ENCODE measurements at places on chromosomes 16 and 17.

- DNase-seq, result no peak
Observed at GRCh38 chr16:2755158-2755557, 2.7 kb downstream of the SRRM2 start.

DNA sequence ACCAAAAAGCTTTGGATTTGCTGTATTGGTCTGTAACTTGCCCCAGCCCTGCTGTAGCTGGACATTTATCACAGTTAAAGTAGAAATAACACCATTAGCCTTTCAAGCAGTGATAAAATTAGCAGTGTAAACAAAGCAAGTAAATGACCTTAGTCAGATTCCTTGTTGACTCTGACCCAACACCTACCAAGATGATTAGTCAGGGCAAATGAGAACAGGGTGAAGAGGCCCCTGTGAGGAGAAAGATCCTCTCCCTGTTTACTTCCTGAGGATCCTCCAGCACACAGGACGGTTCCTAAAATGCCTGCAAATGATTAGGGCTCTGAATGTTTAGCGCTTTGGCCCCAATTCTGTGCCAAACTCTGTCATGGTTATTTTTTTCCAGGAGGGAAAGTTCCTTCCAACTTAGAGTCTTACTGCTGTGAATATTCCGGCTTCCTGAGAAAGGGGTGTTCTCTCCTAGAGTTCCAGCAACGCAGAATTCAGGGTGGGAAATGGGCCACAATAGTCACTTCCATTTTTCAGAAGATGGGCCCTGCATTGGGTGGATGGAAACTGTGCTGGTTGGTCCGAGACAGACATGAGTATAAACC, 259.0 kb upstream of the MYOCD start:
- no peak for DNase-seq

DNA sequence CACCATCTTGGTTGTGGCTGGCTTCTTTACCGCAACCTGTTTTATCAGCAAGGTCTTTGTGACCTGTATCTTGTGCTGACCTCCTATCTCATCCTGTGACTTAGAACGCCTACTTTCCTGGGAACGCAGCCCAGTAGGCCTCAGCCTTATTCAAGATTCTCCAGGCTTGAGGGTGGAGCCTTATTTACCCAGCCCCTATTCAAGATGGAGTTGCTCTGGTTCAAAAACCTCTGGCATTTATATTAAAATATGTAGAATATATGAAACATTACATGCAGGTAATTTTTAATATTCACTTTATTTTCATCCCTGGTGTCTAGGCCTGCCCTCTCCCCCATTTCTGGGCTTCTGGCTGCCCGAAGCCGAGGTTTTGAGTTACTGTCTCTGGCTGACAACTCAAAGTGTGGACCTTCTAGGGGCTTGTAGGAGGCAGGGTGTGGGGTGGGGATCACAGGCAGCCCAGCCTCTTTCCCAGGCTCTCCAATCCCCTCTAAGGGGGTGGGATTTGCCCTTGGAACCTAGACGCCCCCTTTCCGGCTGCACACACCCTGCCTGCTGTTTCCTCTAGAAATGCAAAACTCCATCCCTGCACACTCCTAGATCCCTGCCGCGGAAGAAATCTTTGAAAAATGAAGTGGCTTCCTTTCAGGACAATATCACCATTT, 152.0 kb downstream of the KCNJ12 start:
- DNase-seq, result no peak

GRCh38 chr16:27284865-27285675, 16.5 kb upstream of the NSMCE1 start:
- DNase-seq, result no peak

- no peak for DNase-seq
Observed at GRCh38 chr16:4477966-4478365, 1.8 kb downstream of the HMOX2 start.

GRCh38 chr17:19656336-19656735, 7.8 kb downstream of the ALDH3A2 start:
- DNase-seq, result no peak

DNA sequence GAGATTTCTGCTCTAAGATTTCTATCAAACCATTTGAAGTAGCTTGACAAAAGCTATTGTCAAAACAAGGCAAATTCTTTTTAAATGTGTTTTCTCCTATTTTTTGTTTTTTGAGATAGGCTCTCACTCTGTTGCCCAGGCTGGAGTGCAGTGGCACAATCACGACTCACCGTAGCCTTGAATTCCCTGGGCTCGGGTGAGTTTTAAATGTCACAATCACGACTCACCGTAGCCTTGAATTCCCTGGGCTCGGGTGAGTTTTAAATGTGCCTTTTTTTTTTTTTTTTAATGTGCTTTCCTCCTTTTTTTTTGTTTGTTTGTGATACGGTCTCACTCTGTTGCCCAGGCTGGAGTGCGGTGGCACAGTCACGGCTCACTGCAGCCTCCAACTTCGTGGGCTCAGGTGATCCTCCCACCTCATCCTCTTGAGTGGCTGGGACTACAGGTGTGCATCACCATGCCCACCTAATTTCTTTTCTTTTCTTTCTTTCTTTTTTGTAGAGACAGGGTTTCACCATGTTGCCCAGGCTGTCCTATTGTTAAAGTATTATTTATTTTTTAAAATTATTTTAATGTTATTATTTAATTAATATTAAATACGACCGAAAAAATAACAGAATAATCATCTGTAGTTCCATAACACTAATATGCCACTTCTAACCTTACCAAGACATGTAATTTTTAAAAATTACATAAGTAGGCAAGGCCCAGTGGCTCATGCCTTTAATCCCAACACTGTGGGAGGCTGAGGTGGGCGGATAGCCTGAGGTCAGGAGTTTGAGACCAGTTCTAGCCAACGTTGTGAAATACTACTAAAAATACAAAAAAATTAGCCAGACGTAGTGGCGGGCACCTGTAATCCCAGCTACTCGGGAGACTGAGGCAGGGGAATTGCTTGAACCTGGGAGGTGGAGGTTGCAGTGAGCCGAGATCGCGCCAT, 69.7 kb upstream of the FA2H start:
- no peak for DNase-seq

DNA sequence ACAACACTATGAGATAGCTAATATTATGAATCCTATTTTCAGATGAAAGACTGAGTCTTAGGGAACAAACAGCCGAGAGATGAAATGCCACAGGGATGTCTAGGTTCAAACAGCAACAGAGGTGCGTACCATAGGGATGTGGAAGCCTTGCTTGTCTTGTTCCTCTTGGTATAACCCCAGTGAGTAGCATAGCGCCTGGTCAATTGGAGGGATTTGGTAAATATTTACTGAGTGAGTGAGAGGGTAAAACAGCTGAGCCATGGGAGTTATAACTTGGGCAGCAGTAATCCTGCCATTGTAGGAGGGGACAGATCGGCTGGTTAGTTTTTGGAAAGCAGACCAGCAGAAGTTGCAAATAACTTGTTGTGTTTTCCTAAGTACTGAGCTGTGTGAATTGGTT, 80.2 kb downstream of the WWOX start:
- DNase-seq, result no peak

- no peak for DNase-seq
Observed at GRCh38 chr17:38921756-38922411, 3.5 kb upstream of the LASP1NB start.

DNA sequence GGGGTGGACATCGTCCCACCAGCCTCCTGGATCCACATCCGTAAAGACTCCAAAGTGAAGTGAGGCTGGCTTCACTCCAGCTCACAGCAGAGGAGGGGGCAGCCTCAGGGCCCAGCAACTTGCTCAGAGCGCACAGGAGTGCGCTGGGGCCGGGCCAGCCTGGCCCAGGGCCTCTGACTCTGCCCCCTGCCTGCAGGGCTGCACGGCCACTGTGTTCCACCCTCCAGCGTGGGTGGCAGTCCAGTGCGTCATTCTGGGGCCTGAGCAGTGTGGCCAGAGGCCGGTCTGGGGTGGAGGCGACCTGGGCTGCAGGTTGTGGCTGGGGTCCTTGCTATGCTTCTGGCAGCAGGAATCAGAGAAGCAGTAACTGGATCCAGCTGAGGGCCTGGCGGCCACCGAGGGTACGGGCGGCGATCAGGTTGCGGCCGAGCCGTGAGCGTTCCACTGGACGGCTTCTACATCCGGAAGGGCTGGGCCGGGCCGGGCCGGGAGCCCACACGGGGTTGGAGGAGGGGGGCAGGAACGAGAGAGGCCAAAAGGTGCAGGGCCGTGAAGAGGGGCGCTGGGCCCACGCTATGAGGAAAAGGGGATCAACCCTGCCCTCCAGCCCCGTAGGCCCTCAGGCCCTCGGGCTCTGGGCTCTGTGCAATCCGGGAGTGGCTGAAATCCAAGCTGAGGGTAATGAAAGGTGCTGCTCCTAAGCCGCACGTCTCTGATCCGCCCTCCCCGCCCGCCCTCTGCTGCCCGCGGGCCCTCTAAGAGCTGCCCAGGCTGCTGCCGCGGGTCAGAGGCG, at the start of gene FSCN2:
Gene FSCN2, plus strand, starts transcription at position 787 of the 793 bp plus-strand sequence. CDS start 155 bp downstream, outside the sequence.
- no peak for DNase-seq

- DNase-seq, result no peak
Observed at GRCh38 chr16:85387171-85387507, 226.0 kb upstream of the GSE1 start.

DNA sequence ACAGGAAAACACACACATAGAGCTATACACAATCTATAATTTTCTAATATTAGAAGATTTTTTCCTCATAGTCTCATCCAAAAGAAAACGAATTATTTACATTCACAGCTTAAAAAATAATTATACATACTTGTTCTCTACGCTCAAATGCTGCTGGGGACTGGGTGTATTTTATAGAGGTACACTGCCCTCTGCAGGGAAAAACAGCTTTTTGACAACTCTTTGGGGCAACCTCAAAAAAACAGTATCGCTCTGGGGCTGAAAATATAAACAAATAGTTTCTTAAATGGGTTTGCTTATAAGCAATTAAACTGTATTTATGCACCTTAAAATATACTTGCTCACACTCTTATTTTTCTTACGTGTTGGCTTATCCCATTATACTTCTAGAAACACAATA, 261.8 kb upstream of the PSMD7 start:
- DNase-seq, result no peak
